NCI-H748 treated with DMSO at 0.1 percent for 48 hours (cell line): ENCODE measurements at places on chromosomes 2 and 18.
A peak's percentile ranks its signal among the peaks of the same experiment; 100 is the strongest.

- peak; percentile 88 for DNase-seq
These were observed 112.1 kb upstream of the ATP8B1 start for GRCh38 chr18:57915248-57915647.

- DNase-seq = no peak
These were observed 82.9 kb downstream of the NUP35 start for GRCh38 chr2:183207110-183207509.

- no peak for DNase-seq
These were observed 432.2 kb upstream of the TRIB2 start for GRCh38 chr2:12284487-12284886.

DNA sequence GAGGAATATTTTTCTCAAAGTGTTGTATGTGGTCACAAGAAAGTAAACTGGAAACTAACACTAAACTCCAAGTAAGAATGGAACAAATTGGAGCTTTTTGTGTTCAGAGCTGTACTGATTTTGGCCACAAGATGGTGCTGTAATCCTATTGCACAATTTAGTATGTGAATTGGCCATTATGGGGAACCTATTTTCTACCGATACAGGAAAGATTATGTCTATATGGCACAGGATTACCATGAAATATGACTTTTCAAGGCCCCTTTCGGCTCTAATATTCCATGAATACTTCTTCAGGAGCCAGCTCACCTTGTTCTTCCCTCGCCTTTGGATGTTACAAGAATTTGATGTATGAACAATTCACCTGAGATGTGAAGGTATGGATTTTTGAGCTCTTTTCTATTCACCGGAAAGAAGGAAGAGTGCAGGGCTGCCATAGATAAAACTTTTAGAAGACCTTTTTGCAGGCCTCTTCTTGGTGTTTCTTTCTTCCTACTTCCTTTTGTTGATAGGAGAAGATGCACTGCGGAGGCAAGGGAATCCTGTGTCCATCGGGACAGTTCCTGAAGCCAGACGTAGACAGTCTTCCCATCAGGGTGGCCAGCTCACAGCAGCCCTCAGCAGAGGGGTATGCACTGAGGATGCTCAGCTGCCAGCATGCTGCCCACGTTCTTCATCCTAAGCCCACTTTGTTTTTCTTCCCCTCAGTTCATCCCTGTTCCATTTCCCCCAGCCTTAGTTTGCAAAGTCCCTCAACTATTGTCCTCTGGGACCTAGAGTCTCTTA lies 13.3 kb downstream of the MRPL44 start:
- peak; percentile 45 for DNase-seq

DNA sequence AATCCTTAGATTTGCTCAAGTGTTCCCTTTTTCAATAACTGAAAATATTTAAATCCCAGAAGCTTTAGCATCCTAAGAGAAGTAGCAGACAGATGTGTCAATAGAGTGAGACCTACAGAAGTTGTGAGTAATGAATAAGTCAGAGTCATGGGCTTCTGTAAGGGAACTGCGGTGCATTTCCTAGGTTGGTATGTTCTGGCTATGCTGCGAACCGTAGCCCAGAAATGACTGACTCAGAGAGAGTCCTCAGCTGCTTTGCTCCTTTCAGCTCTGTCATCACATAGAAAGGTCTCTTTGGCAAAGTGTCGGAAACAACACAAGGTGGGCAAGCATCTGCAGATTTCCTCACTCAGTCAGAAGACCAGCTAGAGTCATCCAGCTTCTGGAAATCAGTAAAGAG lies 297.1 kb downstream of the ARHGAP15 start:
- no peak for DNase-seq

DNA sequence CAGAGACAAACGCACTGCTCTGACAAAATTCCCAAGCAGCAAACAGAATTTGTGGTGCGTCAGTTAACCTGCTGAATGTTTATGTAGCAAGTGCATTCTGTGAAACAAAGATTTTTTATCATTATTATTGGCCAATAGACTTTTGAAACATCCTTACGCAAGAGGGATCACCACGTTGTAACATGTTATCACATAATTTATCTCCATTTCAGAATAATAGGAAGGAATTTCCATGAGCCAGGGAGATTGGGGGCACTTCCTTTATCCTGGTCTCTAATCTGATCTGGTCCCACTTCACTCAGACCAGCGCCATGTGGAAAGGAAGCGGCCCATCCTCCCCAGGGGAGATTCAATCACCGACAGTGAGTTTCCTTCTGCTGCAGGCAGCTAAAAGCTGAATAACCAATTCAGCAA lies 166.1 kb downstream of the PID1 start:
- no peak for DNase-seq

DNA sequence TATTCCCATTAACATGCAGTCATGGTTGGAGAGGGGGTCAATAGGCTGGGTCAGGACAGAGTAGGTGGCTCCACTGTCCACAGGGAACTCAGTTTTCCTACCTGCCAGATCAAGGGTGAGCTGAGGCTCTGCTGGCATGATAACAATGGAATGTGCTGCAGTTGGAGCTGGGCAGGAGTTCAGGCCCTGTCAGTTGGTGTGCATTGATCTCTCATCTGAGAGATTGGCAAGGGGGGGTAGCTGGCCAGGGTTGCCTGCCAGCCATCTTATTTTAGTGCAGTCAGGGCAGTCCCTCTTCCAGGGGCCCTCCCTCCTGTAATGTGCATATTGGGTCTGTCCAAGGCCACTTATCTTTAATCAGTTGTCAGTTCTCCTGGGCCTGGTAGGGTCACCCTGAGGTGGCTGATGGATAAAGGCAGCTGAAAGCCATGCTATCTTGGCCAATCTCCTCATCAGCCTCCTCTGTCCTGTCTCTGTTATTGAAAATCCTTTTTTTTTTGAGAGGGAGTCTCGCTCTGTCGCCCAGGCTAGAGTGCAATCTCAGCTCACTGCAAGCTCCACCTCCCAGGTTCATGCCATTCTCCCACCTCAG lies 38.1 kb upstream of the CCBE1 start:
- DNase-seq = no peak

DNA sequence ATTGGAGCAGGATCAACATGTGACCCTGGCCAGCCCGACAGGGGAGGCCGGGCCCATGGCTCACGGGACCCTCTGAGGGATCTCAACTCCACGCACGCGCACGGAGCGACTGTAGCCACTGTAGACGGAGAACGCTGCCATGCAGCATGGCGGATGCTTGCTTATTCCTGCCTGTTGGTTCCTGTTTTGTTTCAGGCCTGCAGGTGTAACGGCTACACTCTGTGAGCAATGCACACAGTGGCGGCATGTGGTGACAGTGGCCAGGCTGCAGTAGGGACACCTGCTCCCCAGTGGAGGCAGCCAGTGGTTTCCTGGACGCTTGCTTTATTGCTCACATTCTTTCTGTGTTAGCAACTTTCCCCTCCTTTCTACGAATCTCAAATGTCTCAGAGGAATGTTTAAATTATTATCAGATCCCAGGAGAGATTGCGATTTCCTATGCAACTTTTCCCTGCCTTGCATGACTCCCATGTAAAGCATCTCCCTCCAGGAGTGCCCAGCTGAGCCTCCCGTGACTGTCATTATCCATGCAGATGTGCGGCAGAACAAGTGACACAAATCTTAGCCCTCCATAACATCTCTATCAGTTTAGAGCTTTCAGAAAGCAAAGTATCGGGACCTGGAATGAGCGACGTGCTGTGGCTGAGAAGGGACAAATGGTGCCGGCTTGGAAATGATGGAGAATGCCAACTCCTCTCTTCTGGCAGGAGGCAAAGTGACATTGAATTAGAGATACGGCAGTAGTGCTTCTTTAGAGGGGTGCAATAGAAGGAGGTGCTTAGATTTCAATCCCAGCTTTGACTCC lies 209.7 kb downstream of the ASB1 start:
- no peak for DNase-seq
